ENCODE measurements at places on chromosomes 7 and 10.
A peak's percentile ranks its signal among the peaks of the same experiment; 100 is the strongest.

DNA sequence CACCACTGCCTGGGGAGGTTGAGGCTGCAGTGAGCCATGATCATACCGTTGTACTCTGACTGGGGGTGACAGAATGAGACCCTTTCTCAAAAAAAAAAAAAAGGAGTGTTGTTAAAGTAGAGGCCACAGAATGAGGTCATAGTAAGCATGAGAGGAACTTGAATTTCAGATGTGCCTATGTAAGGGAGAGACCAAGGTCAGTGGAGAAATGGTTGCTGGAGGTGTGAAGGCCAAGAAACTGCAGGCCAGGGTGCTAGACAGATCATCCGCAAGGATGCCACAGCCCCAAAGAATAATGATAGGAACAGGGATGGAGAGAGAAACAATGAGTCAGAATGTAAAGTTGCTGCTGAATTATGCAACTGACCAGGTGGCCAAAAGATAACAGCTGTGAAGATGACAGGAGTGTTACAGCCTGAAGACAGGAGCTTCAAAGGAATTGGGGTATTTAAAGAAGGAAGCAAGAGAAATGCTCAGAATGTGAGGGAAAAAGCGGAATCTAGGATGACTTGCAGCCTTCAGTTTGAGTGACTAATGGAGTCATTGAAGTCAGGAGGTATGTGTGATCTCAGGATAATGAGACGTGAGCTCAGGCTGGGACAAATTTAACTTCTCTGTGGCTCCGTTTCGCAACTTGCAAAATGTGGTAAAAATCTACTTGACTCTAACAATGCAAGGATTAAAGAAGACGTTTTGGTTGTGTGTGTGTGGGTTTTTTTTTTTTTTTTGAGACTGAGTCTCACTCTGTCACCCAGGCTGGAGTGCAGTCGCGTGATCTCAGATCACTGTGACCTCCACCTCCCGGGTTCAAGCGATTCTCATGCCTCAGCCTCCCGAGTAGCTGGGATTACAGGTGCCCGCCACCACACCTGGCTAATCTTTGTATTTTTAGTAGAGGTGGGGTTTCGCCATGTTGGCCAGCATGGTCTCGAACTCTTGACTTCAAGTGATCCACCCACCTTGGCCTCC is 22.2 kb downstream of the TYW1B start:
- DNase-seq, result no peak

GRCh38 chr7:46153951-46154787 is 233.1 kb upstream of the IGFBP3 start:
- no peak for DNase-seq

DNA sequence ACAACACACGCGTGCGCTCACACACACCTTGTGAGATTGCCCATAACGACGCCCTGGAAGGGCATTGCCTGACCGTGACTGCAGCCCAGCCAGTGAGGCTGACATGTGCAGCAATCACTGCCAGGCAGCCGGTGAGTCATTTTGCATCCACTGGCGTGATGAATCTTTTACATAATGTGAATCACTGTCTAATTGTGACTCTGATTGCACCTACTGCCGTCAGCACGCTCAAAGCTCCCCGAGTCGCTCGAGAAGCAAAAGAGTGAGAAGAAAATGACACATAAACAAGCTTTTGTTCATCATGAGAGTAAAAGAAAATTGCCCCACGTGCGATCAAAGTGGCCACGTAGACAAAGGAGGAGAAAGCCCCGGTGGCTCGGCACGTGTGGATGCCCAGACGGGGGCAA is 117.4 kb upstream of the PFKP start:
- DNase-seq, result no peak

DNA sequence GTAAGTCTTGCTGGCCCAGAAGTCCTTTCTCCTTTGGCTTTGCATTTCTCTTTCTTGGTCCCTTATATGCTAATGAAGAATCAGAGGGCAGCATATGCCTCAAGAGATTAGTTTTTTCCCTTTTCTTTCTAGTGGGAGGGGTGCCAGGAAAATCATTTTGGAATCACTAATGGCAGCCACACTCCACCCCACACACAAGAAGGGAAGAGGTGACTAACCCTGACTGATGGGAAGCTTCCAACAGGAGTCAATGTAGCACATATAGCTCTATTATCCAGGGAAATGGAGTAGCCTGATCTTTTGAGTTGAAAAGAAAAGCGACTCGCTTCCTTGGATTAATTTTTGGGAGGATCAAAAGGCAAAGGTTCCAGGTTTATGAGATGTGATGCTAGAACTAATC is 225.3 kb downstream of the KIF20B start:
- DNase-seq, result no peak

- no peak for DNase-seq
Measured at GRCh38 chr10:98748298-98748697, 301.6 kb upstream of the HPS1 start.

GRCh38 chr10:112967200-112967599 is 17.2 kb downstream of the TCF7L2 start:
- DNase-seq, result no peak

DNA sequence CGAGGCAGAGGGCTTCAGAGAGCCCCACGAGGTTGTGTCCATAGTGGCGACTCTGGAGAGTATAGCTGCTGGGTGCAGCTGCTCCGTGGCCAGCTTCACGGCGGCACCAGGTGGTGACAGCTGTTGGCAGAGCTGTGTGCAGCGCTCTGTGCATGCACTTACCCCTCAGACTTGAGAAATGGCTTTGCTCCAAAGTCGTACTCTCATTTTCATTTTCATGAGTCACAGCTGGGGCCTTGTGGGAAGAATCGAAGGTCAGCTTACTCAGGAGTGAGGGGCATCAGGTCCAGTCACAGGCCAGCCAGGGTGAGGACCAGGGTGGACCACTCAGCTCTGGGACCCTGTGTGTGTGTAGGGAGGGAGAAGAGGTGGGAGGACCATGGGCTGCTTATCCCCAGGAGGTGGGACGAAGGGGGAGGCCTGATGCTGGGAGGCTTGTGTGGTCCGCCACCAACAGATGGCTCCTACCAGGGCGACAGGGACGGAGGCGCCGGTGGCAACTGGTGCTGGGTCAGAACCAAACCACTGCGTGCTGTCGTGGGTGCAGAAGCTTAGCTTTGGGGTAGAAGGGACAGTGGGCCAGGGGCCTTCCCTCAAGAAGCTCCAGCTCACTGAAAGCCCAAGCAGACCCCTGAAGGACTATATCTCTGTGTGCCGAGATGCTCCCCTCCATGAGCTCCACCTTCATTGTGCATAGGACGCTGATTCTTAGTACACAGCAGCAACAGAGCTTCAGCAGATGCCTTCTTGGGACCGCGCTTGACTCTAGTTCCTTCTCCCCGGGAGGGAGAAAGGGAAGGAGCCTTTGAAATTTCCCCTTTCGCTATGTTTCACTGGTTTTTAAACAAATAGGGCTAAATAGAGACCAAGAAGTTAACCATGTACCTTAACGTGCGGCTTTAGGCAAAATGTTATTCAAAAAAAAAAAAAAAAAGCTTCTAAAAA is 225.0 kb downstream of the CELF2 start:
- DNase-seq, result no peak

DNA sequence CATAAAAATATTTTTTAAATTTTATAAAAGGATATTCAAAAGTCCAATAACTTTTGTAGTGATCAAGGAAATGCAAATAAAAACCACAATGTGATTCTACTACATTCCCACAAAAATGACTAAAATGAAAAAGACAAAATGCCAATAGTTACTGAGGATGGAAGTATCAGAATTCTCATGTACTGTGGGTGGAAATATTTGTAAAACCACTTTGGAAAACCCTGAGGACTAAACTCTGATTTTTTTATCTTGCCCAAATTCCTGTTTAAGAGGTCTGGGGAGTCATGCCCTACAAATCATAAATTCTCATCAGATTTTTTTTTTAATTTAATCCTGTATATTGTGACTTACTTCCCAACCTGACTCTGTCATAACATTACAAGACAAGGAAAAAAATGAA is 9.8 kb upstream of the SEMA3D start:
- DNase-seq, result no peak

DNA sequence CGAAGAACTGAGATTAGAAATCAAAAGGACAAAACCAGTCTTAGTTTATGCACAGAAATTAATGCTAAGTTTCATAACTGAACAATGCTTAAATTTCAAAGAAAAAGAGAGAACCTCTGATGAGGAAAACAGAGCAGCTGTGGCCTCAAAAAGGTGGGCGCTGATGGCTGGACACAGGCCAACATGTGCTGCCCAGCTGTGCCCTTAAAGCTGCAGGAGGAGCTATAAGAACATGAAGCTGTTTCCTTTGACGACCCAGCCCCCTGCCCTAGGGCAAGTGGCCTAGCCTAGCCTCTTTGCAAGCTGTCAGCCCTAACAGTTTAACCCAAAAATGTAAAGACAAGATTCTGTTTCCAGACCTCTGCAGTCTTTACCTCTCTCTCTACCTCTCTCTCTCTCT is 107.7 kb downstream of the GRID1 start:
- no peak for DNase-seq

GRCh38 chr10:132518572-132519381 is 18.8 kb upstream of the INPP5A start:
- DNase-seq, result peak; percentile 84

DNA sequence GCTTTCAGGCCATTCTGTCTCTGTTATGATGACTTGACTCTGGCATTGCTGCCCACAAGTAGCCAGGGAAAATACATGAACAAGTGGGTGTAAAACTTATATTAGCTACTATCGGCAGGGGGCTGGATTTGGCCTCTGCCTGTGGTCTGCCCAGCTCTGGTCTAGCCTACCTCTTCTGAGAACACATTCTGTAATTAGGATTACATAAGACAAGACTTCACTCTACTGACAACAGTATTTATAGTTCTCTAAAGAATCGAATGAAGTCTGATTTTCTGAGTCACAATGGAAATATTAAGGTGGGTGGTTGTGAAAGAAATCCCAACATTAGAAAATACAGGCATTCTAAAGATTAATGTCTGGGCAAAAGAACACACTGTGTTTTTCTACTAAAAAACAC is 55.5 kb downstream of the DLD start:
- DNase-seq, result no peak

DNA sequence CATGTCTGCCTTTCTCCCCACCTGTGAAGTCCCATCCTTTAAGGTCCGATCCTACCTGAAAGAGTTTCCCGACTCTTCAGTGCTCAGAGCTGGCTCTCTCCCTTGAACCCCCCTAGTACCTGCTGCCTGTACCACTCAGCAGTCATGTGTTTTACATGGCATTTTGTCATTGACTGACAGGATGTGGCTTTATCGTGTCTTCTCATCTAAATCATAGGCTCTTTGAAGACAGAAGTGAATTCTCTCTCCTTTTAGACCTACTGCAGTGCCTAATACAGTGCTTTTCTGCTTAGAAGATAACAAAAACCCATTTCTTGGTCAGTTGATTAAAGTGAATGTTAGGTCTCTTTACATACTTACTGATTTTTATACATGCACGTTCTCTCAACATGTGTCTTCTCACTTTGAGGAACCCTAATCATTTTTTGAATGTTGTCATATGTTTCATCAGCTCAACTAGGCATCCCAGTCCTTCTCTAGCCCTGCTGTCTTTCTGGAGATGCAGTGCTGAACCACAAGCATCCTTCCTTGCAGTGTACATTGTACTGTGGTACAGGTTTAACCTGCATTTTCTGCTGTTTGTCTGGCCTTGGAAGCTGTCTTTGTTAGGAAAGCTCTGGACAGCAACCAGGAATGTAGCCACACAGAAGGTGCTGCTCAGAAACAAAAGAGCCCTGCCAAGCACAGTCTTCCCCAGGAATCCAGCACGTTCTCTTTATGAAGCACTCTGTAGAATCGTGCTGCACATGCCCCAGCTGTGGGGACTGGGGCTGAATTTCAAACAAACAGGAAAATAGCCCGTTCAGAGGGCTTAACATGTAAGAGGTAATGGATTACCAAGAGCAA is 28.1 kb upstream of the LRRC4 start:
- no peak for DNase-seq

DNA sequence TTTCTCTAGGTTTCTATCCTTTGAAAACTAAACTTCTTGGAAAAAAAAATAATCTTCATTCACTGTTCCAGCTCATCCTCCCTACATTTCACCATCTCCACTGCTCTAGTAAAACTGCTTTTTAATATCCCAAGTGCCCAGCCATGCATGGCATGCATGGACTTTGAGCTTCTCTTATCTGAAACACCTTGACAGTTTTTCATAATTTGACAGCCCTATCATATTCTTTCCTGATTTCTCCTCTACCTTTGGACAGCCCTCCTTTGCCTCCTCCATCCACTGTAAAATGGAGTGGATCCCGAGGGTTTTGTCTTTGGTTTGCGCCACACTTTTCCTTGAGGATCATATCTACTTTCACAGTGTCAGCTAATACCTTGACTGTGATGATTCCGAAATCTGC is 212.8 kb downstream of the ANK3 start:
- no peak for DNase-seq

DNA sequence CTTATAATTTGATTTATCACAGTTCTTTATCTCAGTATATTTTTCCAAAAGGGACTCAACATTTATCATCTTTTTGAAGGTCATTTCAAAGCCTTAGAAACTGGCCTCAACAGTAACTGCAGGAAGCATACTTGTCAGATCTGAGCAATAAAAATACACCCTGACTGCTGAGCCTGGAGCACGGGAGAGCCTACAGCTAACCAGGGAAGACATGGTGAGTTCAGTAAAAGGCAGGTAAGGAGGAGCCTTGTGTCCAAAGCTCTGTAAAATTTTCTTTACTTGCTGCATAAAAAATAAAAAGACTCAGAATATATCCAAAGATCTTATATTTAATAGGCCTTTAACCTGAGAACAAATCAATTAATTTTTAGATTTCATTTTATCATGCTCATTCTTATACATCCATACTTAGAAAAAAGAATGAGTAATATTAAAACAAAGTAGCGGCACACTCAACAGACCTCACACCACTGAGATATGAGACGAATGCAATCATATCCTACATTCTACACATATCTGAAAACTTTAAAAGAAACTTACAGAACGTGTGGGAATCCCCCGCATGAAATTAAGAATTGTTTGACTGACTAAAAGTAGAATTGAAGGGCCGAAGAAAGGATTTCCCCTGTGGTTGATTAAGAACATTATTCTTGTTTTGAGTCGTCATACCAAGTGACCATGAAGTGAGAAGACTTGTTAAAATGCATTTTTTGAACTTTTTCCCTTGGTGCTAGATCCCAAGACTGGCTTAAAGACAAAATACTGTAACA is 296.4 kb upstream of the MKLN1 start:
- DNase-seq, result no peak

- DNase-seq, result no peak
Measured at GRCh38 chr10:31687663-31688482, 240.8 kb downstream of the ARHGAP12 start.

- DNase-seq, result peak; percentile 66
Measured at GRCh38 chr7:151123822-151124464, 37.7 kb downstream of the AGAP3 start.

GRCh38 chr10:73854310-73854709 is 20.0 kb downstream of the CAMK2G start:
- no peak for DNase-seq

DNA sequence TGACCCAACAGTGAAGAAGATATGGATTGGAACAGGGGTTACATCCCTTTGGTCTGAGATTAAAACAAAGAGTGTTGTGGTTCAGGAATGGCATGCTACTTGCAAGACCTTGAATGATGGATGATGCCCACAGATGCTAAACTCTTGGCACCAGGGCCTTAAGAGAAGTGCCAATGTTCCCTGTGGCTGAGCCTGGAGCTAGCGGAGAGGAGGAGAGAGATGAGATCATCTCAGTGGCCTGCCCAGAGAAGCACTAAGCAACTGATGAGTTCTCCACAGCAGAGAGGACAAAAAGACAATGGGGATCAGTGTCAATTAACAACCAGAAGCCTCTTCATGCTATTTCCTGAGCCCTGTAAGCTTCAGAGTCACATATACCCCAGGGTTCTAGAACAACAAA is 97.8 kb downstream of the ELAPOR2 start:
- DNase-seq, result no peak
